NCI-H1436 (cell line): ENCODE measurements at places on chromosomes 12 and 14.

GRCh38 chr14:75543786-75544185, 21.5 kb downstream of the BATF start:
- no peak for DNase-seq

DNA sequence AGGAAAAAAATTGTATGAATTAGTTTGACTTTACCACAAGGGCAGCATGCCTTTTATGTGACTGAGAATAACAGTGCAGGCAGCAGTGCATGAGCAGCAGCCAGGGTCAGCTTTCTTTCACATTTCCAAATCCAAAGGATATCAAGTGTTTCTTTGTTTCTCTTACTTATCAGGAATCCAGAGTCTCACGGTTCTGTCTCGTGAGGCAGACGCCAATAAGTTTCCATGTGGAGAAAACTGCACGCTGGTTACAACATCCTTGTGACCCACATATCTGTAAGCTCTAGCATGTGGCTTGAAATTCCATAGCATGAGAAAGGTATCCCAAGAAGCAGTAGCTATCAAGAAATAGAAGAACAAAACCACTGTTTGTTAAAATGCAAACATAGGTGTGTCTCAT, 27.6 kb downstream of the GALNT4 start:
- DNase-seq: no peak

DNA sequence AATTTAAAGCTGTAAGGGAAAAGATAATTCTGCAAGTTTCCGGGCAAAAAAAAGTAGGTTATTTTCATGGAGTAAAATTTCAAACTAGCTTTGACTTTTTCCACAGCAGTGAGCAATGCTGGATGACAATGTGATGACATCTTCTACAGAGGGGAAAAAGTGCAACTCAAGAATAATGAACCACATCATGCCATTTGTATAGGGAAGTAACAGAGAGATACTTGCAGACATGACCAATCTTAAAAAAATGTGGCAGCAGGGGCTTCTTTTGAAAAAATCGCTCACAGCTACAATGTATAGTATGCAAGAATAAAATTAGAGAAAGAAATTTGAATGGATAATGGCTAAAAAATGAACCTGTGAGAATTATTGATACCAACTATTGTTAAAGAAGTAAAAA, 115.5 kb downstream of the DHRS2 start:
- no peak for DNase-seq

DNA sequence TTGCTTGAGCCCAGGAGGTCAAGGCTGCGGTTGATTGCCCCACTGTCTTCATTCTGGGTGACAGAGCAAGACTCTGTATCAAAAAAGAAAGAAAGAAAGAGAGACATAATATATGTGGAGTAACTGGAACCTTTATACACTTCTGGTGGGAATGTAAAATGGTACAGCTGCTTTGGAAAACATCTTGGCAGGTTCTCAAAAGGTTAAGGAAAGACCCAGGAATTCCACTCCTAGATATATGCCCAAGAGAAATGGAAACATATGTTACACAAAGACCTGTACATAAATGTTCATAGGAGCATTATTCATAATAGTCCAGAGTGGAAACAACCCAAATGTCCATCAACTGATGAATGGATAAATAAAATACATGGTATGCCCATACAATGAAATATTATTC, 7.2 kb downstream of the RBMS2 start:
- no peak for DNase-seq

GRCh38 chr14:36096090-36096489, 80.4 kb downstream of the PTCSC3 start:
- DNase-seq: no peak

GRCh38 chr12:92786045-92786444, 83.3 kb downstream of the PLEKHG7 start:
- DNase-seq: no peak

GRCh38 chr12:1790444-1790843, 29.9 kb upstream of the LRTM2 start:
- no peak for DNase-seq

DNA sequence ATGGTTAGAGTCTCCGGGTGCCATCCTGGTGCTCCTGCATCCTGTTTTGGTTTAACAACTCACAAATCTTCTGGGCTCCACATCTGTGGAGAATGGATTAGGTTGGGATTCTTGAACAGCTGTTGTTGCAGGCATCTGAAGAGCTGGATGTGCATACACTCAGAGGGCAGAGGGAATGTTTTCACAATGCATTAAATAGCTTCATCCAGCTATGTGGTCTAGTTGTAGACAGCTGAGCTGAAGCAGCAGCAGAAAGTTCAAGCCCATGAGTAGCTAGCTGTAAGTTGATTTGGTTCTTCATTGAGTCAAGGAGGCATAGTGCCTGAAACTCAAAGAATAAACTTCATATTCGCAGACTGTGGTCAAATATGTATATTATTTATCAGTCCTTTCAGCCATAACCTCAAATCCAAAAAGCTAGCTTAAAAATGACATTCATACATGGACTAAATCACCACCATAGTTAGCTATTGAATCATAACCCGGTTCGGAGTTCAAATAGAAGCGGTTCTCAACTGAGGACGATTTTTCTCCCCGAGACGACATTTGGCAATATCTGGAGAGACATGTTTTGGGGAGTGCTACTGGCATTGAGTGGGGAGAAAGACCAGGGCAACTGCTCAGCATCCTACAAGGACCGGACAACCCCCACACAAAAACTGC, 858 bp upstream of the ANKRD13A start:
- no peak for DNase-seq

DNA sequence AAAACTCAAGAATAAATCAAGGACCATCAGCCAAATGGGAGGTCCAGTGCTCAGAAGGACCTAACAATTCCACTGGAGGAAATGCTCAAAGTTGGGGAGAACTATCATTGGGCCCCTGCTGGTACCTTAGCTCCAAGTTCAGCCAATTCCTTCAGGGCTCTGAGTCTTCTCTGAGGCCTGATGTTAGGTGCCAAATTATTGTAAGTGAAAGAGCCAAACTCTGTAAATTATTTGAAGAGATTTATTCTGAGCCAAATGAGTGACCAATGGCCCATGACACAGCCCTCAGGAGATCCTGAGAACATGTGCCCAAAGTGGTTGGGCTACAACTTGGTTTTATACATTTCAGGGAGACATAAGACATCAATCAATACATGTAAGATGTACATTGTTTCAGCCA, 8.2 kb upstream of the TMEM263 start:
- DNase-seq: no peak

DNA sequence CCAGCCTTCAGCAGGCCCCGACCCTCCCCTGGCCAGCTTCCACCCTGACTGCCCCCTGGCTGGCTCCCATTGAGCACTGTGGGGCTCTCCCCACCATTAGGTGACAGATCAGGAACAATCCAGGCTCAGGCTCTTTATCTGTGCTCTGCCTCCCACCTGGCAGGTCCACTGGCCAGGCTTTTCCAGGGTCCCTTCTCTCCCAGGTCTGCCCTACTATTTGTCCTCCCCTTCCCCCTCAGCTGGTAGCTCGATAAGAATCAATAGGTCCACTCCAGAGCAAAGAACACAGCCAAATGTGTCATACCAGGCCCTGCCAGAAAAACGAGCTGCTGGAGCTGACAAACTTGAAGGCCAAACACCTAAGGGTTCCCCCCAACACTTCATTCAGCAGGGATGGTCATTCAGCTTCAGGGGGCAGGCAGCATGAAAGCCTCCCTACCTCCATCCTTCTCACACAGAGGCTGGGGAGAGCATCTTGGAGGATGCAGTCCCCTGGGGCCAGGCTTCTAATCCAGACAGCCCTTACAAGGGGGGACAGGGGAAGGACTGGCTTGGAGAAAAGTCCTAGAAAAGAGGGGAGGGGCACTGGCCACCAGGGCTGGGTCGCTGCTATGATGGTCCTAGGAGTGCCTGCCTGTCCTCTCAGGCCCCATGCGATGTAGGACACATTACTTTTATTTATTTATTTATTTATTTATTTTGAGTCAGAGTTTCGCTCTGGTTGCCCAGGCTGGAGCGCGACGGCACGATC, 1.9 kb upstream of the KRT18 start:
- DNase-seq: no peak

DNA sequence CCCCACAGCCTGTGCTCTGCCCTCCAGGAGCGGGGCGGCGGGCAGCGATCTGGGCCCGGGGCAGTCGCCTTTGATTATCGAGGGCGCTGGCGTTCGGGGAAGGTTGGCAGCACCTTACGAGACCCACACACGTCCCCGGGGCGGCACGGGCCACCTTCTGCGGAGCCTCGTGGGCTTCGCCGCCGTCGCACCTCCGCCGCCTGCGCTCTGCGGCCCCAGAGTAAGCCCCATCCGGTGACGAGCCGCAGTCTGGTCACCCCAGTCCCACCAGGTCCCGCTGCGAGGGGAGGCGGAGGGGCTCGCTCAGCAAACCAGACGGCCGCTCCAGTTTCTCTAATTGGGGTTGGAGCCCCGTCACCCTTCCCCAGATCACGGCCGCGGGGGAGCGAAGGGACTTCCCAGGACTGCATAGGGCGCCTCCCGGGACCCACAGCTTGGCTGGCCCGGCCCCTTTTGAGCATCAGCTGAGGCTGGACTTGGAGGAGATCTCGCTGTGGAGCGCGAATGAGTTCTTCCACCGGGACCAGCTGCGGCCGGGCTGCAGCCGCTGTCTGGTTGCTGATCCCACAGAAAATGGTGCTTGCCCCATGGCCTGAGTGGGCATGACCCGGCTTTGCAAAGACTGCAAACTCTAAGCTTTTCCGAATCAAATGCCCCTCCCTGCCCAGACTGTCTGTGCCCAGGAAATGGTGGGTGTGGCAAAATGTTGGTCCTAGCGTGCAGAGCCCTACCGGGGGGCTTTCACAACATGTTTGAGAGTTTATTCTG, 560 bp downstream of the LGALS3 start:
- no peak for DNase-seq

DNA sequence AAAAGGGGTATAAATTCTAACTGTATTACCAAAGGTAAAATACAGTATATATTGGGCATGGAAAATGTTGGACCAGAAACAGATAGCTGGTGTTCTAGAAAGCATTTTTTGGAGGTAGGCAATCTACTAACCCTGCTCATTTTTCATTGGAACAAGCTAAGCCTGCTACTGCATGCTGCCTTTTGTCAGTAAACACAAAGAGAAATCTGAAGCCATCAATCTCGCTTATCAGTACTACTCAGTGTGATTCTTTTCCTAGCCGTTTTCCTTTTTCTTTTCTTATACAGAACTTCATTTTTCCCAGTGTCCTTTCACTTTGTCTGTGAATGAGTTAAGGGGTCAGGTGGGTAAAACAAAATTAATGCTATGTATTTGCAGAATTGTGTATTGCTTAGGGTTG, 312.3 kb downstream of the NPAS3 start:
- DNase-seq: no peak

- DNase-seq: no peak
These were observed 193.5 kb upstream of the CNOT2 start for GRCh38 chr12:70049596-70050360.

DNA sequence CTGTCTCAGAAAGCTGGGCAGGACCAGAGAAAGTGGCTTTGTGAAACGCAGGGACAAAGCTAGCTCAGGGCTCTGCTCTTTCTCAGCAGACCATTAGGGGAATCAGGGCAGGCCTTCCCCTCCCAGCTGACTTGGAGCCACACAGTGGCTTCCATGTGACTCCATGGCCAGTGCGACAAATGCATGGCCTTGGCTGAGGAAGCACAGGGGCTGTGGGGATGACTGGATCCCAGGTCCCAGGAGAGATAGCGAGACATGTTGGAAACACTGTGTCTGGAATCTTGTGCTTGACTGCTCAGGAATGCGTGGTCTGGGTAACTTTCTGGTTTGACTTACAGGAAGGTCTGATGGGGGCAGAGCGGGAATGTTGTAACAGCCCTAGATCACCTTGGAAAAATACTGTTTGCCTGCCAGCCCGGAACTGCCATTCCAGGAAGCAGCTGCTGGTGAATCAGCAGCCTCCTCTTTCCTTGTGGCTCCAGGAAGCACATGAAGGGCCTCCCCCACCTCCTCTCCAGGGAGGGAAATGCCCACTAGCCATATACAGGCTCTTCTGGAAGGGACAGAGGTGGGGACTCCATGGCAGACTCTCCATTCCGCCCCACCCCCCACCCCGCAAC, 133.5 kb upstream of the HIF1A start:
- no peak for DNase-seq

GRCh38 chr12:51090705-51091229, 7.4 kb upstream of the CSRNP2 start:
- no peak for DNase-seq

DNA sequence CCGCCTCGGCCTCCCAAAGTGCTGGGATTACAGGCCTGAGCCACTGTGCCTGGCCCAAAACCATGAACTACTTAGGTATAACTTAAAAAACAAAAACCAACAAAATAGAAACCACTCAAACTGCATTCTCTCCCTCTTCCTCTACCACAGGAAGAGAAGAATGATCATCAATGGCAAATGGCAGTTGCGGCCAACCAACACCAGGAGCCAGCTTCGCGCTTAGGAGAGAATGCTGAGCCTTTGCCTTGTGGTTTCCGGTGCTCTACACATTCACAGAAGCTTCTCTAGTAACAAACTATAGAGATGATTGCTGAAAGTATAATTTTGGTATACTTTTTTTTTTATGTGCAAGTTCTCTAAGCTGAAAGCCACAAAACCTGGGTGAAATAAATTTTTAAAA, 17.1 kb downstream of the CATSPERB start:
- DNase-seq: no peak

DNA sequence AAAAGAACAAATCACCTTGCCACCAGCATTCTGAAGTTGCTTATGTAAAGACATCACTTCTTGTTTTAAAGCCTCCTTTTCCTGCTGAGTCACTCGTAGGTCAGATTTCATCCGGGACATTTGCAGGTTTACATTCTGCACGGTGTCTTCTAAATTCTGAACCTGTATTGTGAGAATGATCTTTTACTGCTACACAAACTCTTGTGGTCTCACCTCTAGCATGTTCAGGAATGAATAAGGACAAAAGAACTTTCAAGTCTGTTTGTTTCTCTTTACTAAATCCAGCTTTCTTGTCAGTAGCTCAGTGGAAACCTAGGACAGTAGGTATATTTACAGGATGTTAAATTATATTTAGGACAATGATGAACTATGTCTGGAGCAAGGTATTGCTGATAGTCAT, 73.5 kb upstream of the SAV1 start:
- peak; percentile 25 for DNase-seq

GRCh38 chr12:50222275-50222783, 55.2 kb upstream of the CERS5 start:
- no peak for DNase-seq

- DNase-seq: no peak
These were observed 432.6 kb downstream of the LRIG3 start for GRCh38 chr12:58487678-58488161.

DNA sequence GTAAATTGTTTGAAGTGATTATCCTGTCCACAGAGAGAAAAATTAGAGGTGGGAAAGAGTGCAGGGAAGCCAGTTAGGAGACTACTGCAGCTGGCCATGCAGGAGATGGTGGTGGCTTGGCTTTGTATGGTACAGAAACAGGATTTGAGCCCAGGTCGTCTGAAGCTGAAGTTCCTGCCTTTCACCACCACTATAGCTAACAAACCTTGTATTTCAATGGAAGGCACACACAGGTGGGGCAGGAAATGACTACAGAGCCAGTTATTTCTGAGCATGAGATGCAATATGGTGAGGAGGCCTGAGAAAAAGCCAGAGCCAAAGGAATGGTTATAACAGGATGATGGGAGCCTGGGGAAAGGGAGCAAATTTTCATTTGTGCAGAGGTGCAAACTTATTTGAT, 103.9 kb downstream of the BTG1 start:
- no peak for DNase-seq
